Activated naive CD8-positive, alpha-beta T cell treated with anti-CD3 and anti-CD28 coated beads, Interleukin-2, amount 50 U/mL, for 24 hours (primary cell): ENCODE measurements at places on chromosomes 6 and 20.

GRCh38 chr6:7042056-7042653 is 65.6 kb upstream of the RREB1 start:
- no peak for DNase-seq

- peak; percentile 57 for DNase-seq
Measured at GRCh38 chr20:62925420-62926228, 681 bp downstream of the DIDO1 start.

- DNase-seq, result peak; percentile 65
Measured at GRCh38 chr20:21702553-21703470, 2.7 kb upstream of the PAX1 start.

DNA sequence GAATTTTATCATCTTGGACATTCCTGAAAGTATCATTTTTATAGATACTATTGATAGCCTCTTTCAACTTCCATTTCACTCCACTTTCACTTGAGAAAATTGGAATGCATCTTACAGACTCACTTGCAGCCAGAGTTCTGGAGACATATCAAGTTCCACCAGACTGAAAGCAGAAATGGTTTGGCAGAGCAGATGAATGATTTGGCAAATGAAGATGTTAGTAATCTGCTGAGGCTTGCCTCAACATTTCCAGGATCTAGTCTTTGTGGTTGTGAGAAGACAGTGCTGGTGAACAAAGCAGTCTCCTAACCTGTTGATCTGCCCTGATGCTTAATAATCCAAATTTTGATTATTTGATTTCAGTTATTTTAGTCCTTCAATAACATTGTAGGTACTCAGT is 202.6 kb downstream of the TRDN start:
- no peak for DNase-seq

- DNase-seq, result no peak
Measured at GRCh38 chr6:149681209-149681608, 32.7 kb upstream of the KATNA1 start.

DNA sequence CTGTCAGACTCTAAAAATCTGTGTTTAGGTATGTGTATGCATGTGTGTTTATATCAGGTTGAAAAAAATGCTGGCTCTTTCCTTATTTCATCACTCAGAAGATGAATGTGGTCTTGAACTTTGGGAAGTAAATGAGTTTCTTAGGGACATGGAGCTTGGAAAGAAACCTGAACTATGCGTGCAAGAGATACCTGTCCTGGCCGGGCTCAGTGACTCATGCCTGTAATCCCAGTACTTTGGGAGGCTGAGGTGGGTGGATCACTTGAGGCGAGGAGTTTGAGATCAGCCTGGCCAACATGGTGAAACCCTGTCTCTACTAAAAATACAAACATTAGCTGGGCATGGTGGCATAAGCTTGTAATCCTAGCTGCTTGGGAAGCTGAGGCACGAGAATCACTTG is 4.4 kb upstream of the GLP1R start:
- DNase-seq, result no peak

DNA sequence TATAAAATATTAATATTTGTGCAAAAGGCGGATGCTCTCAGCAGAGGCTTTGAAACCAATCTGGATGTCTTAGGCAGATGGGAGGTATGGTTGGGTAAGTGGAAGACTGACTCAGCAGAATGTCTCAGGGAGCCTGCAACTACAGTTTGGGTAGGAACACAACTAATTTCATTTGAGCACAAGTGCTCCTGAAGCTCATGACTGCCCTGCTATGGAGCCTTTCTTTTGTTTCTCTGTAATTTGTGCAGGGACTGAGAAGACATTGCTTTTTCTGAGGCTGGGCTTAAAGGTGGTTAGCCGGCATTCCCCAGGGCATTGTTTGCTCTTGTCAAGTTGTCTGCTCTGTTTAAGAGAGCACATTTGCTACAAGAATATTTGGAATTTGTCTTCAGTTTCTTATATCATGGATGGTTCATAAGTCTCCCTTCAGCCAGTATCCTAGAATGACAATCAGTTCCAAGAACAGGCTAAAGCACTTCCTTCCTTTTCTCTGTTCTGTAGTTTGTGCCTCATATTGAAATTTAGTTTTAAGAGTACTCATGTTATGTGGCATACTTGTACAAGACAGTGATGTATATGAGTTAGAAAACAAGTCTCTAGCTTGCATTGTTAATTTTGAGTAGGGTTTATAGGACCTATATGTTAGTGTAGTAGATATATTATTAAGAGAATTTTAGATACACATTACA is 208.3 kb downstream of the ZFAND3 start:
- no peak for DNase-seq

GRCh38 chr6:162833776-162834175 is 106.0 kb downstream of the PACRG start:
- no peak for DNase-seq

DNA sequence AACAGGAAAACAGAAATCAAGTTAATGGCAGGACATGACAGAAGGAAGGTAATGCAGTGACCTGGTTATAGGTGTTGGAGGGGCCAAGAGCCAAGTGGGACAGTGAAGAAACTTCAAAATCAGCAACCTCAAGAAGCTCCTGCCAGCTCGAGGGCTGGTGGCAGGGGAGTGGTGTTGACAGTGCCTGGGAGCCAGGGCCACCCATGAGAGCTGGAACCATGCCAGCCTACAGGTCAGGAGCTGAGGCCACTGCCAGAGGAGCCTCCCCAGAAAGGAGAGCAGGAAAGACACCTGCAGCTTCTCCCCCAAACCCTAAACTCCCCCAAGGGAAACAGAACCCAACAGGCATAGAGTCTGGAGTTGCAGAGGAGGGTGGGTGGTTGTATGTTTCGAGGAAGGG is 262.1 kb downstream of the LRFN2 start:
- no peak for DNase-seq

DNA sequence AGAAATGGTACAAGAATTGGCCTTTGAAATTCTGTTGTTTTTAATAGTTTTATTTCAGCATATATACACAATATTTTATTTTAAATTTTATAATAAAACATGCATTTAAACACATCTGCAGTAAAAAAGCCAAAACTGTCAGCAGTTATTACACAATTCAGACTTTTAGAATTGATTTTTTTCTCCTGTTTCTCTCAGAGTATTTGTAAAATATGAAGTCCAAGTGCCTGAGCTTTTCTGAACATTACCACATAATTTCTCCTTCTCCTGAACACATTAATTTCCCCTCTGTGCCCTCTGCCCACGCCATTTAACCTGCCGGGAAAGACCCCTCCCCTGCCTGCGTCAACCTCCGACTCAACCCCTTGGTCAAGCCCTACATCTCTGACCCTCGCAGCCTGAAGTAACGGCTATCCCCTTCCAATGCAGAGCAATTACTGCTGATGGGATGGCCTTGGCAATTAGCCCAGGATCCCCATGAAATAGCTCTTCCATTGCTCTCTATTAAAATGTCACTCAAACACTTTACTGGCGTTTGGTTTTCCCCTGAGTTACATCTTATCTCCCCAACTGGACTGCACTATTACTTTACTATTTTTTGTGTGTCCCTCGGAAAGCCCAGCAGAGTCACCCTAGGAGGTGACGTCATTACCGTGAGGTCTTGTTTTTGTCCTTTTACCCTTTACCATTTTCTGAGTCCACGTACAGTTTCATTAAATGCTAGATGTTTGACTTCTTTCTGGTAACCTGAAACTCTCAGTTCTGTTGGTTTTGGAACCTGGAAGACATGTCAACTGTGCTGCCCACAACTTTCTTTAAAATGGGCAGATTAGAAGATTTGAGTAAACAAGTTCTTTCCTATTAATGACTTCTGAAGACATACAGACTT is 146.7 kb upstream of the TAB2 start:
- DNase-seq, result no peak

GRCh38 chr6:105882828-105883227 is 203.3 kb upstream of the PRDM1 start:
- DNase-seq, result no peak

DNA sequence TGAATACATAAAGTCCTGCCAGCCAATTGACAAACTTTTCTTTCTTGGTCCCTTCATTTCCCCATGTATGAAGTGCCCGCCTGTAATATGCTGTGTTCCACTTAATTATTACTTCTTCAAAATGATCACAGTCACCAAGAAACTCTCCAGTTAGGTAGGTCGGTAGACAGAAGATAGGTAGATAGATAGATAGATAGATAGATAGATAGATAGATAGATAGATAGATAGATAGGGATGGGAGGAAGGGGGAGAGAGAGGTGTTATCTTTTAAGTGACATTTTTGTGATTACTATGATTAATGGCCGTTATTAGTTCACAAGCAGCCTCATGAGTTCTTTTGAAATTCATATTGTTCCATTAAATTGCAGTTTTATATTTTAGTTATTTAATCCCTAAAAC is 79.5 kb upstream of the TPD52L1 start:
- DNase-seq, result no peak

DNA sequence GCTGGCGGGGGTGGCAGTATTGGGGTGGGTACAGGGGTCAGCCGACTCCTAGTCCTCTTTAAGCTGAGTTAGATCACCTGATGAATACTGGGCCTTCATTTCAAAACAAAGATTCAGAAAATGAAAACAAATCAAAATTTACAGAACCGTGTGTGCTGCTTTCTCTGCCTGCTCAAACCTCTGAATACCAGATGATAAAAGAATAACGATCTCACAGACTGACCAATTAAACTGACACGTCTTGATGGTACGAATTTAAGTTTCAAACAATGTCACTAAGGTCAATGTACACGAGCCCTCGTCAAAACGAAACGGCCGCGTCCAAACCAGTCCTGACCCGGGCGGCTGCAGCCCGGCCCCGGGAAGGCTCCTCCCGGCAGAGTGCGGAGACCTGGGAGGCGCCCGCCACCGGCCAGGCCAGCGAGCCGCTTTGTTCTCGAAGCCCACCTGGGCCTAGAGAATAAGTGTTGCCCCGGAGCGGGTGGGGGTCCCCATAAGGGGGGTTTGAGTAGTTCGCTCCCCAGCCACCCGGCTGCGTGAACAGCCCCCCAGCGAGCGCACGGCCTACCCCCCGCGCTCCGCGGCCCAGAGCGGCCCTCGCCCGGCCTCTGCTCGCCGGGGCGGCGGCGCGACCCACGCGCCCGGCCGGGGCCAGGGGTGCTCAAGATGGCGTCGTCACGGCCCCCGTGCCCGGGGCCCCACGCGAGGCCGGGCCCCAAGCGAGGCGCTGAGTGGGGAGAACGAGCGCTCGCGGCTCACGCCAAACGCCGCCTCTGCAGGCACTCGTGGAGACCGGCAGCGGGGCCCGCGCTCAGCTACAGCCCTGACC is 728 bp downstream of the PSMA7 start:
- peak; percentile 14 for DNase-seq

GRCh38 chr6:152119831-152120230 is 312.3 kb downstream of the ESR1 start:
- DNase-seq, result no peak
